Esophagus squamous epithelium (tissue), 5 donors: ENCODE measurements at places on chromosomes 11 and 22. TPM values are rescaled to one million over a fixed set of nuclear protein-coding genes. Genes with fewer than 3 reads are reported as not detected.

DNA sequence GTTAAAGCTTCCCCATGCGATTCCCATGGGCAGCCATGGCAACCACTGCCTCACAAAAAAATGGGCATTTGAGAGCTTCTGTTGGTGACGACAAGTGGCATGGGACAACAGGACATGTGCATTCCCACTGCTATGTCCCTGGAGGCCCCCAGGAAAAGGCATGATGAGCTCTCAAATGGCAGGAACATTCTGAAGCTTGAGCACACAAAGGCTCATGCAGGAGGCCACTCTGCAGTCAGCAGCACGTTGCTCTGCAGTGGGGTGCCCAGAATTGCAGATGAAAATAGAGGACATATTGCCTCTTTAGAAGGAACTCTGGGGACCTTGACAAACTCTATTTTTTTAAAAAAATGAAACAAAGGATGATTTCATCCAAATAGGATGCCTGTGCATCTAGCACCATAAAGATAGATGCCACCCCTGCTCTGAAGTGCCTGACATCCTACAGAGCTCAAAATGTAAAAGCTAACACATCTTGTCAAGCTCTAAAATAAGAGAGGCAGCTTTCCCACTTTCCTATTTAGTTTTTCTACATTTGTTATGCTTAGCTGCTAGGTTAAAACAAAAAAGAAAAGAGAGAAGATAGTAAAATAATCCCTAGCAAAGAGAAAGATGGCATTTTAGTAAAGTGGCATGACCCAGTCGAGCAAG is 277.6 kb upstream of the ZC3H12C start:
- H3K27ac ChIP-seq = no peak overlapping the region
- no peak overlapping the region for H3K4me3 ChIP-seq
- H3K27me3 ChIP-seq = no peaks in the 10 kb centered on the region
- DNase-seq = no peak
- no peaks in the 10 kb centered on the region for H3K4me1 ChIP-seq

DNA sequence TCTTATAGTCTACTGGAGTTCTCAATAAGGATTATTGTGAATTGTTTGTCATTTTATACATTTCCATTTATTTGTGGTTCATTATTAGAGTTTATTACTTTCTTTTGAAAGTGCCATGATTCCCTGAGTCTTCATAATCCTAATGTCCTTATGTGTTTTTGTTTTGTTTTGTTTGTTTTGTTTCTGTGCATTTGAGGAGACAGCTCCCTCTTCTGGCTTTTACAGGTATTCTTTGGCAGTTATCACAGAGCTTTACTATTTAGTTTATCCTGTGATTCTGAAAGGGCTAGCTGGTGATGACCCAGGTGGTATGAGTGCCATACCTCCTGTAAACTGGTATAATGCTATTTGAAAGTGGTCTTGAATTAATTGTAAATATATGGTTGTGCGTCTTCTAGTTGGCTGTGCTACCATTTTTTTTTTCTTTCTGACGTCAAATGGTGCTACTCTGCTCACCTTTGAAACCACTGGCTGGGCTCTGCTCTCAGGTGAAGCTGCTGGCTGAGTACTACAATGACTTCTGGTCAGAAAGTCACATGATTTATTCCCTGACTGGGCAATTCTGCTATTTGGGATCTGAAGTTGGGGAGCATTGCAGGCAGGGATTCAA is 751.2 kb downstream of the JRKL start:
- no peaks in the 10 kb centered on the region for H3K4me1 ChIP-seq
- no peak overlapping the region for H3K27ac ChIP-seq
- no peaks in the 10 kb centered on the region for H3K27me3 ChIP-seq
- no peaks in the 10 kb centered on the region for H3K36me3 ChIP-seq

The MRGPRX3 gene
- not detected for total RNA-seq

DNA sequence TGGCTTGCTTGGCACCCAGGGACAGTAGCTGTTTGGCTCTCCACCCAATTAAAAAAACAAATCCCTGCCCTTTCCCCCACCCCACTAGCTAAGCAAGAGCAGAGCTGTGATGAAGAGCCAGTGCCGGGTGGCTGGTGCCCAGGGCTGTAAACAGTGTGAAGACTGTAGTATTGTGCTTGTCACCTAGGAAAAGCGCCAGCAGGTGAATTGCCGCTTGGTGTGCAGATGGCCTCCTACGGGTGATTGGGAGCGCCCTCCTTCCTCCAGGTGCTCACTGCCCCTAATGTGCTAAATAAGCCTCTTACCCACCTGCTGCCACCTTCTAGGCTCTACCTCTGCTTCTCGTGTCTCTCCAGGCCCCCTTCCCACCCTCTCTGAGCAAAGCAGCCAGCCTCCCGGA is 18.4 kb upstream of the RAPSN start:
- H3K27me3 ChIP-seq = no peaks in the 10 kb centered on the region
- H3K36me3 ChIP-seq = peaks cover 98% of the 10 kb centered on the region
- H3K4me1 ChIP-seq = peaks cover 24% of the 10 kb centered on the region

GRCh38 chr22:21701384-21701971 is 34.1 kb downstream of the YPEL1 start:
- no peak overlapping the region for H3K4me3 ChIP-seq
- H3K36me3 ChIP-seq = peaks cover 51% of the 10 kb centered on the region
- peaks cover 4% of the 10 kb centered on the region for H3K4me1 ChIP-seq
- no peak for DNase-seq
- no peaks in the 10 kb centered on the region for H3K27me3 ChIP-seq

The KRTAP5-8 gene
- 0.22 TPM for total RNA-seq

The DDIAS gene
- total RNA-seq = 2.8 TPM

GRCh38 chr11:58222721-58223120 is 6.0 kb downstream of the OR10Q1 start:
- no peak overlapping the region for H3K27ac ChIP-seq
- H3K36me3 ChIP-seq = no peaks in the 10 kb centered on the region
- H3K4me3 ChIP-seq = no peak overlapping the region
- peaks cover 10% of the 10 kb centered on the region for H3K4me1 ChIP-seq
- no peak for DNase-seq

- peaks cover 52% of the 10 kb centered on the region for H3K4me1 ChIP-seq
- no peak overlapping the region for H3K27ac ChIP-seq
- no peaks in the 10 kb centered on the region for H3K36me3 ChIP-seq
- no peak for DNase-seq
- no peaks in the 10 kb centered on the region for H3K27me3 ChIP-seq
Measured at GRCh38 chr11:126436209-126436755, 80.8 kb downstream of the ST3GAL4 start.

The OR8D4 gene
- not detected for total RNA-seq

GRCh38 chr11:128804481-128804880 is 62.6 kb downstream of the KCNJ1 start:
- DNase-seq = no peak
- no peaks in the 10 kb centered on the region for H3K4me1 ChIP-seq
- peaks cover 2% of the 10 kb centered on the region for H3K36me3 ChIP-seq
- H3K4me3 ChIP-seq = no peak overlapping the region
- H3K27ac ChIP-seq = no peak overlapping the region

The MEI1 gene
- total RNA-seq = 1.3 TPM

DNA sequence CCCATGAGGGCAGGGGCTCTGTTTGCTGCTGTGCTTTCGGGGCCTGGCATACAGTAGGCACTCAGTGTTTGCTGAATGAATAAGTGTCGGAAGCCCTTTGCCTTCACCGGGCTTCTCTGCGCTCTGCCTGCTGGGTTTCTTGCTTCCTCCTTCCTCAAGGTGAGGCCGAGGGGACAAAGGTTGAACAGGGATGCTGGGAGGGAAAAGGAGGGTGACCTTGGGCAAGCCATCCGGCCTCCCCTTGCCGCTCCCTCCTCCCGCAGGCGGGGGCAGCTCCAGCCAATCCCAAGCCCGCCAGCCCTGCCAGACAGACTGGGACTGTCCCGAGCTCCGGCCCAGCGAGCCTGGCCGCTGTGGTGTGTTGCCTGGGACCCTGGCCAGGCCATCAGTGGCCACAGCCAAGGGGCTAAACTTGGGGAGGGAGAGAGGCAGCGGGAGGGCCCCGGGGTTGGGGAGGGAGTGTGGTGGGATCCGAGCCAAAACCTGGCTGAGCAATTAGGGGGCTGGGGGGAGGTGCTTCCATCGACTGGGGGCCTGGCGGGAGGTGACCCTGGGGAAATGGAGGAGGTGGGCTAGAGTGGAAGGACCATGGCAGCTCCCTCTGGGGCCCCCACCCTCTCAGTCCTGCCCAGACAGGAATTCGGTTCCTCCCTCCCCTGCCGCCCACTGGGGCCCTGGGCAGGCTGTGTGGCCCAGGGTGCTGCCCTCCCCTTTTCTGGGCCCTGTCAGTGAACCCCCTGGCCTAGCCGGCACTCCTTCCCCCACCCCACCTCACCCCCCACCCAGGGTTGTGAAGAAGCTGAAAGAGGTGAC is 3.4 kb upstream of the RCOR2 start:
- H3K4me1 ChIP-seq = peaks cover 64% of the 10 kb centered on the region
- DNase-seq = no peak
- peak overlapping the region; percentile 88 for H3K27ac ChIP-seq
- no peaks in the 10 kb centered on the region for H3K27me3 ChIP-seq
- H3K36me3 ChIP-seq = no peaks in the 10 kb centered on the region

DNA sequence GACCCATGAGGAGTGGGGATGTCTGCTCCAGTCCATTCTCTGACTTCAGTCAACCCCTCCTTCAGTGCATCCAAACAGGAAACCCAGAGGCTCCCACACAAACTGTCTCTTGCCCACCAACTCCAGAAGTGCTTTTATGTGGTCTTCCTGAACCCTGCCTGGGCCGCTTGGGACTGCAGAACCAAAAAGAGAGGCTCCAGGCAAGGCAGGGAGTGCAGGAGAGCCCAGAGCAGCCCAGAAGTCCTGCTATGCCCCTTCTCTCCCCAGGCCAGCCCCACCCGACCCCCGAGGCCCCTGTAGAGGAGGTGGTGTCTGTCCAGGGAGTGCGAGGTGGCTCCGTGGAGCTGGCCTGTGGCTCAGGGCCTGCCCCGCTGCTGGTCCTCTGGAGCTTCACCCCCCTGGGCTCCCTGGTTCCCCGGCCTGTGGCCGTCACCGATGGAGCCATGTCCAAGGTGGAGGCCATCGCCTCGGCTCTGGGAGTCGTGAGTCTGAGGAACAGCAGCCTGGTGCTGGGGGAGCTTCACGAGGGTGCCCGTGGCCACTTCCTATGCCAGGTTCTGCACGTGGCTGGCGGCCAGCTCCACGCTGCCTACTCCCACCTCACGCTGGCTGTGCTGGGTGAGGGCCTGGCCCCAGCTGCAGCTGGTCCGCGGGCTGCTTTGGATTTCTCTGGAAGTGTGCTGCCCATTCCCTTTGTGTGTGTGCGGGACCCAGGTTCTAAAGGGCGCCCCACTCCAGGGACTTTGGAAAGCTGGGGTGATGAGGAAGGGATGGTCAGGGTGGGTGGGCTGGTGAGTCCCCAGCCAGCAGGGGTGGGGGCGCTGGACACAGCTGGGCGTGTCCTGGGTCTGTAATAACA is 1.8 kb downstream of the VSIG10L2 start:
- H3K36me3 ChIP-seq = no peaks in the 10 kb centered on the region
- H3K4me3 ChIP-seq = no peak overlapping the region
- H3K4me1 ChIP-seq = peaks cover 16% of the 10 kb centered on the region
- H3K27ac ChIP-seq = no peak overlapping the region
- H3K27me3 ChIP-seq = no peaks in the 10 kb centered on the region

DNA sequence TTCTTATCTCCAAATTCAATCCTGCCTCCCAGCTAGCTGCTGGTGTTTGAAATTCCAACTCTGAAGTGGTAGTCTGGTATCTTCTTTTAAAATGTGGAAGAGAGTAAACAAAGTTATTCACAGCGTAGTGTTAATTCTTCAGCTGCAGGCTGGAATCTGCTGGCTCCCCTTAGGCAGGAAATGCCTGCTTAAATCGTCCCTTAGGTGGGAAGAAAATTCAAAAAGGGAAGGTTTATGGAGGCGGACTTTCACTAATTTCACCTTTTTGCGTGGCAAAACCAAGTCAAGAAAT is 439.0 kb upstream of the CCDC90B start:
- DNase-seq = no peak
- H3K36me3 ChIP-seq = no peaks in the 10 kb centered on the region

GRCh38 chr22:17272511-17272991 is 53.3 kb upstream of the ADA2 start:
- H3K36me3 ChIP-seq = no peaks in the 10 kb centered on the region
- H3K4me3 ChIP-seq = no peak overlapping the region
- H3K27me3 ChIP-seq = no peaks in the 10 kb centered on the region
- DNase-seq = no peak
- peaks cover 5% of the 10 kb centered on the region for H3K4me1 ChIP-seq

GRCh38 chr11:61603667-61604066 is 22.8 kb upstream of the SYT7 start:
- peak overlapping the region; percentile 51 for H3K27ac ChIP-seq
- H3K4me3 ChIP-seq = no peak overlapping the region
- no peak for DNase-seq
- peaks cover 1% of the 10 kb centered on the region for H3K4me1 ChIP-seq
- no peaks in the 10 kb centered on the region for H3K27me3 ChIP-seq

DNA sequence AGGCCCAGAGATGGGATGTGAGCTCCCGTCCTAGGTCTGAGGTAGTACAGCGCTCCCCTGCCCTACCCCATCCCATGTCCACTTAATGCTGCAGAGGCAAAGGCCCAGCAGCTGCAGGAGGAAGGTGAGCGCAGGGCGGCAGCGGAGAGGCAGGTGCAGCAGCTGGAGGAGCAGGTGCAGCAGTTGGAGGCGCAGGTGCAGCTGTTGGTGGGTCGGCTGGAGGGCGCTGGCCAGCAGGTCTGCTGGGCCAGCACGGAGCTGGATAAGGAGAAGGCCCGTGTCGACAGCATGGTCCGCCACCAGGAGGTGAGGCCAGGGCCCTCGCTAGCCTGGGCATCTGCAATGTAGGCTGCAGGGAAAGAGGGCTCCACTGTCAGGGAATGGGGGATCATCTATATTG is 15.2 kb downstream of the CCDC157 start:
- peaks cover 4% of the 10 kb centered on the region for H3K36me3 ChIP-seq
- H3K4me1 ChIP-seq = no peaks in the 10 kb centered on the region
- no peak overlapping the region for H3K4me3 ChIP-seq
- H3K27me3 ChIP-seq = no peaks in the 10 kb centered on the region
- DNase-seq = no peak

- H3K36me3 ChIP-seq = no peaks in the 10 kb centered on the region
- H3K27ac ChIP-seq = no peak overlapping the region
- H3K4me3 ChIP-seq = no peak overlapping the region
- DNase-seq = no peak
- H3K4me1 ChIP-seq = no peaks in the 10 kb centered on the region
Measured at GRCh38 chr22:19497245-19497644, 17.5 kb downstream of the CDC45 start.
